ENCODE measurements at places on chromosomes 6 and 20.

- DNase-seq: no peak
Measured at GRCh38 chr20:34127792-34128191, 15.7 kb upstream of the EIF2S2 start.

DNA sequence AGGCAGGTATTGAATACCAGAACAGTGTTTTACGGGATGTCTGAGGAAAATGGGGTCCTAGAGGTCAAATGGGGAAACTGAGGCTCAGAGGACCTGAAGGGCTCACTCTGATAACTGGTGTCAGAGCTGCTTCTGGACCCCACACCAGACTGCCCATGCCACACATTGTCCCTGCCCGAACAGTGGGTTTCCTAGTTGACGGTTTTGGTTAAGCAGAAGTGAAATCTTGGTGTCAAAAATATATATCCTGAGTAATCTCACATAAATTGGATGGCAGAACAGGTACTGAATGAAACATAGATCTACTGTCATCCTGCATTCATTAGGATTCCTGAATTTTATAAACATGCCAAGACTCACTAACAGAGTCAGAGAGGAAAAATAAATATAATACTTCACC, 16.3 kb downstream of the NOX3 start:
- DNase-seq: no peak

GRCh38 chr6:122610690-122611455, 668 bp downstream of the PKIB start:
- DNase-seq: peak; percentile 66

DNA sequence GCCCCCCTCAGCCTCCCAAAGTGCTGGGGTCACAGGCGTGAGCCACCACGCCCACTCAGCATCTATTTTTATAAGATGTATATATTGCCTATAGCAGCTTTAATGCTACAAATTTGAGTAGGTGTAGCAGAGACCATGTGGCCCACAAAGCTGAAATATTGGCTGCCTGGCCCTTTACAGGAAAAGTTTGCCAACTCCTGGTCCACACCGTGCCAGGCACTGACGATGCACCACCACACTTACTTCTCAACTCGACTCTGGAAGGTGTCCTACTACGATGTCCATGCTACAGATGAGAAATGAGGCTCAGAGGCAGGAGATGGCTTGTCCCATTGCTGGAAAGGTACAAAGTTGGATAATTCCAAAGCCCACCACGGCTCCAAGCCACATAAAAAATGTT, 17.2 kb upstream of the SRSF6 start:
- DNase-seq: peak; percentile 33

- DNase-seq: no peak
Measured at GRCh38 chr20:36591854-36592641, 13.5 kb upstream of the RAB5IF start.

DNA sequence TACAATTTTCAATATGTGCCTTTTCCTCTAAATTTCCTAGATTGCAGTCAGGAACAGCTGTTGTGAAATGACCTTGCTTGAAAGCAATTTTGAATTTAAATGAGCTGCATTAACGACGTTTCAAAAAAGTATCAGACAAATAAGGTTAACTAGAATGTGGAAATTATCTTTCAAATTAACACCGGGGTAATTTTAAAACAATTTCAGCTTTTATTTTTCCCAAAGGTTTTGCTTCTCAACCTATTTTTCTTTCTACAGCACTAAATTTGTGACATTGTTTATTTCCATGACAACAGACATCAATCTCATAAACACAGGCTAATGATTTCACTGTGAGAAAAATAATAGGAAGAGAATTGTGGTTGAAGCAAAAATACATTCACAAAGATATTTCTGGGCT, 38.5 kb downstream of the COL12A1 start:
- no peak for DNase-seq

DNA sequence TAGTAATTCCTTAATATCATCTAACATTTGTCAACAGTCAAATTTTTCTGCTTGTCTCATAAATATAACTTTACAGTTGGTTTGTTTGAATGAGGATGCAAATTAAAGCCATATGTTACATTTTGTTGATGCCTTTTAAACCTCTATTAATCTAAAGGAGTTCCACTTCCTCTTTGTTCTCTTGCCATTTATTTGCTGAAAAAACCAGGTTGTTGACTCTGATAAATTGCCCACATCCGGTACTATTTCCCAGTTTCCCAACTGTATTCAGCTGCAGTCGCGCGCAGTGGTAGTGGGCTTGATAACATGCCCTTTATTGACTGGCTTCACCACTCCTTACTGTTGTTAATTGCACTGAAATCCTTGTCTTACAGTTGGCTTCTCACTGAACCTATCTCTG, 32.8 kb upstream of the SIRPB2 start:
- no peak for DNase-seq

DNA sequence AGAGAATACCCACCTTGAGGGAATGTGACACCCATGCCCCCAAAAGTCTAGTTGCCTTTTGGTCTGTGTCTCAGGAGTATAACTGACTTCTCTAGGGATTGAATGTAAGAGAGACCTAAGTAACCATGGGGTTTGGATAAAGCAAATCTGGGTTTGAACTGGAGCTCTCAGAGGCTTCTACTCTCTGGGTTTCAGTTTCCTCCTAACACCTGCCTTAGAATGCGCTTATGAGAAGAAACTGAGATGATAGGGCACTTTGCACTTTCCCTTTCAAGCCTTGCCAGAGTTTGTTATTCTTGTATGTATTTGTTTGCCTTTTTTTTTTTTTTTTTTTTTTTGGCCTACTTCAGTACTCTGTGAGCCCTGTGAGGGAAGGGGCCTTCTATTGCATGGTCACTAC, 19.4 kb downstream of the SDHAF4 start:
- DNase-seq: no peak

- DNase-seq: no peak
Measured at GRCh38 chr6:7389162-7389450, 436 bp downstream of the CAGE1 start.

DNA sequence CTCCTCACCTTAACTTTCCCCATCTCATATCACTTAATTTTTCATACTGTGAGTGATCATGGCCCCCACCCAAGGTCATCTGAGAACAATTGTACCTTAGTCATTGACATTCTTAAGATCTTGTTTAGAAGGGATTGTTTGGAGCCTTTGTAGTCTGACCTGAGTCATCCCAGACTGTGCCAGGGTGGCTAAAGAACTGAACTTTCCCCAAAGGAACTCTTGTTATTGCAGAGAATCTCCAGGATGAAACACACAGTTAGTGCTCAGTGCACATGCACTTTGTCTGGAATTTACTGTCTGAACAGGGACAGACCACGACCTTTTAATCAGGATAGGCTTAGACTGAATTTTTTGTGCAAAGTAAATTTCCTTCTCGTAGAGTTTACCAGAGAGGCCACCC, 112.6 kb upstream of the CCN2 start:
- DNase-seq: no peak

DNA sequence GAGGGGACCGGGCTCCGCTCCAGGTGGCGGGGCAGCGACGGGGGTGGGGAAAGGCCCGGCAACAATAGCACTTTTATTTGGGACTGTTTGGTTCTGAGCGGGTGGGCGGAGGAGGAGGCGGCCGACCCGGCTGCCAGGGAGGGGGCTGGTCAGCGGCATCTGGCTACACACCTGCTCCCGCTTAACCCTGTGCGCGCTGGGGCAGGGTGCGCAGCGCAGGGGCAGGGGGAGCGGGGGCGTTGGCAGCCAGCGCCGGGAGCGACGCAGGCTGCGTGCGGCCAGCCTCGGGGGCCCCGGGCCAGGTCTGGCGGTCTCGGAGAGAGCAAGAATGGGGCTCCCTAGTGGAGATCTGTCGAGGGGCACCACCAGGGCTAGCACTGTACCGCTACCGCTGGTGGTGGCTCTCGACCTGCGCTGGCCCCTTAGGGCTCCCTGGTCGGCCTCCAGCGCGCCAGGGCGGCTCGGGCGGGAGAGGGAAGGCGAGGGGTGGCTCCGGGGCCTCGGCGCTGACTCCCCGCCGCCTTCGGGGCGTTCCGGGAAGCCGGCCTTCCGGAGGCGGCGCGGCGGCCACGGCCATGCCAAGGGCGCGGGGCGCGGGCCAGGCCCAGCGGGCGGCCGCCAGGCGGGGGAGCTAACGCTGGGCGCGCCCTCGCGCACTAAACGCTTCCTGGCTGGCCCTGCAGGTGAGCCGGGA, 92.4 kb downstream of the NCR2 start:
- DNase-seq: peak; percentile 65

DNA sequence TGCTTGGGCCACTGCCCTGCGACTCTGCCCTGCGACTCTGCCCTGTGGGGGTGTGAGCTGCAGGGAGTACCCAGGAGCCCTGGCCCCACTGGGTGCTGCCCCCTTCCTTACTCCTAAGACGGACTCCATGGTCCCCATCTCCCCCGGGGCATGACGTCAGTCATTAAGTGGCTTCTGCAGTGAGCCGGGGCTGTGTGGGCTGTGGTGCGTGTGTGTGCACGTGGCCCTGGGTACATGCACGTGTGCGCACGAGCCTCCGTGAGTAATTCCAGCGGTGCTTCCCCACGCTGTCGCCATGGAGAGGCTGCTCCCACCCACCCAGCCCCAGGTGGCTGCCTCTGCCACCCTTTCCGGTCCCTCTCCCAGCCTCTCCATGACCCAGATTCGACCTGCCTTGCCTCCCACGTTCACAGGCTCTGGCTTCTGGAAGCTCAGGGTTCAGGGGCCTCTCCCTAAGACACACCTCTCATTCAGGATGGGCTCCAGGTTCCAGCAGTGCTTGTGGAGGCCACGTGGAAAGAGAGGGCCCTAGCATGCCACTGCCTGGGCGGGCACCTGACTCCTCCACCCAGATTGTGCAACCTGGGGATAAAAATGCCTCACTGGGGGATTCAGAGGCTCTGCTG, 88.3 kb downstream of the DLGAP4 start:
- no peak for DNase-seq

DNA sequence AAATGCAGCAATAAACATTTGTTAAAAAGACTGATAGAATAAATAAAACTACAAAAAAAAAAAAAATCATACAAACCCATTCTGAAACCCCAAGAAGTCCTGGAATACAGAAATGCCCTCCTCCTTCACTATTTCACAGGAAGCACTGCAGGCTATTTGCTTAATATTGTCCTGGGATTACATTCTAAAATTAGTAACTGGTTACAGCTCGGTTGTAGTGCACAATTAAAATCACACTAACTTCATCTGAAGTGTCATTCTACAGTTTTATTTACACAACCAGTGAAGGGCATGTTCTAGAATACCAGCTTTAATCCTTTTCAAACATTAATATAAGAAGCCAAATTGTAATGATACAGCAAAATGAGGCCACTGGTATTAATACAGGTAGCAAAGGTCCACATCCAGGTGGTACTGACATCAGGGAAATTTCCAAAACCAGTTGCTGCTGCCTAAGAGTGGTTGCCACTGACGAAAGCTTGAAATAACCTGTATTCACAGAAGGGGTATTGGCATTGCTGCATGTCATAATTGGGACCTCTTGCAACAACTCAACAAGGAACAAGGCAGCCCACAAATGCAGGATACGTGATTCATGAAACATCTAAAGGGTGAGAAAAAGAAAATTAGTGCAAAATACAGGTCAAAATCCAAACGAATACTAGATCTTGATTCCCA, 26.9 kb downstream of the AKIRIN2 start:
- DNase-seq: no peak

All from activated CD8-positive, alpha-beta memory T cell treated with anti-CD3 and anti-CD28 coated beads, Interleukin-2, amount 50 U/mL, for 48 hours (primary cell).